ENCODE measurements at places on chromosomes 3 and 15.

DNA sequence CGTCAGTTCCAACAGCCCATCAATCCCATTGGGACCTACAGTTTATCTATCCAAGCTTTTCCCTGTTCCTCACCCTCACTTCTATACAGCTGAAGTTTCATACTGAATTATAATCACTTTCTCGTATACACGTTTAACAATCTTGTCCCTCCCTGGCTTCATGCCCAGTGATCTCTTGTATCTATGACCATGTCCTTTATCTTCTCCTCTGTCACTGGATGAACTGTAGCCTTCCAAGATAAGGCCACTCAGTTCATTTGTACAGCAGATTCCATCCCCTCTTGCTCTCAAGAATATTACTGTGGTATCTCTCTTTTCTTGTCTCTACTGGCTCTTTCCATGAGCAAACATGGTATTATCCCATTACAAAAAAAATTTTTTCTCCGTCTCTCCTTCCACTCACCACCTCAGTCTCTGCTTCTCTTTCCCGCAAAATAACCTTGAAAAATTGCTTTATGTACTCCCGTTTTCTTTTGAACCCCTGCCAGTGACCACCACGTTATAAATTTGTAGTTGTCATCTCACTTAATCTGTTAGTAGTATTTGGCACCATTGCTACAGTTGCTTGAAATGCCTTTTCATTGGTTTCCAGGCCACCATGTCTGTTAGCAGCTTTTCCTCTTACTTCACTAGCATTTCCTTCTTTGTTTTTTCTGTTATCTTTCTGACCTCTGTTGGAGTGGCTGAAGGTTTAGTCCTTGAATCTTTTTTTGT lies 9.4 kb downstream of the CTNNB1 start:
- H3K27ac ChIP-seq = no peak overlapping the region
- peaks cover 26% of the 10 kb centered on the region for H3K36me3 ChIP-seq
- DNase-seq = no peak
- H3K27me3 ChIP-seq = no peaks in the 10 kb centered on the region
- no peak overlapping the region for H3K4me3 ChIP-seq
- H3K4me1 ChIP-seq = peaks cover under 1% of the 10 kb centered on the region

GRCh38 chr3:181637056-181637455 lies 74.7 kb upstream of the SOX2 start:
- H3K27me3 ChIP-seq = no peaks in the 10 kb centered on the region
- H3K4me3 ChIP-seq = no peak overlapping the region
- no peak for DNase-seq
- no peaks in the 10 kb centered on the region for H3K36me3 ChIP-seq
- H3K4me1 ChIP-seq = peaks cover 4% of the 10 kb centered on the region
- peak overlapping the region; percentile 40 for H3K27ac ChIP-seq

DNA sequence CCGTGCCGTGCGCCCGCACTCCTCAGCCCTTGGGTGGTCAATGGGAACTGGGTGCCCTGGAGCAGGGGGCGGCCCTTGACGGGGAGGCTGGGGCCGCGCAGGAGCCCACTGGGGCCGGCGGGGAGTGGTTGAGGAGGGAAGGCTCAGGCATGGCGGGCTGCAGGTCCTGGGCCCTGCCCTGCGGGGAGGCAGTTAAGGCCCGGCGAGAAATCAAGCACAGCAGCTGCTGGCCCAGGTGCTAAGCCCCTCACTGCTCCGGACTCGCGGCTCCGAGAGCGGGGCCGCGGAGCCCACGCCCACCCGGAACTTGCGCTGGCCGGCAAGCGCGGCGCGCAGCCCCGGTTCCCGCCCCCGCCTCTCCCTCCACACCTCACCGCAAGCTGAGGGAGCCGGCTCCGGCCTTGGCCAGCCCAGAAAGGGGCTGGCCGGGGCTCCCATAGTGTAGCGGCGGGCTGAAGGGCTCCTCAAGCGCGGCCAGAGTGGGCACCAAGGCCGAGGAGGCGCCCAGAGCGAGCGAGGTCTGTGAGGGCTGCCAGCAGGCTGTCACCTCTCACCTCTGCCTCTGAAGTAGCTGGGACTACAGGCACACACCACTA lies 7.8 kb downstream of the GP9 start:
- no peaks in the 10 kb centered on the region for H3K27me3 ChIP-seq
- no peak overlapping the region for H3K4me3 ChIP-seq
- H3K36me3 ChIP-seq = no peaks in the 10 kb centered on the region
- no peaks in the 10 kb centered on the region for H3K4me1 ChIP-seq

DNA sequence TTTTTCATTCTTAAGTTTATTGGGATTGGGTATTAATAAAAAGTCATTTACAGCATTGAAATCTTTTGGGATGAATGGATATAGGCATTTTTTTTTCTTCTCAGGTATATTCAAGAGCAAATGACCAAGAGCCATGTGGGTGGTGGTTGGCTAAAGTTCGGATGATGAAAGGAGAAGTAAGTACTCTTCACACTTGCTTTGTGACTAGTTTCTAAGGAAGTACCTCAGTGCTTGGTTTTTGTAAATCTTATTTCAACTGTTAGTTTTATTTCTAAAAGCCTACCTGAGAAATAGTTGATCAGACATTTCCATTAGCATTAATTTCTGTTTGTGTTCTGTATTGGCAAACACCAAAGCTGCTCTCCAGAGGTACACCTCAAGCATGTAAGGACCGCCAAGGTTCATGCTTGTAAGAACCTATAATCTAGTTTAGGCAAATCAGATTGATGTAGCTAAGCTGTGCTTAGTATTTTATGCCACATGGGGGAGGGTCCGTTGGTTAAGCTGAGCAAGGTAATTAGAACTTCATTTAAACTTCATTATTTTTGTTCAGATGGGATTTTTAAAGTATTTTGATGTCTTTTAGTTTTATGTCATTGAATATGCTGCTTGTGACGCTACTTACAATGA lies 35.4 kb downstream of the FXR1 start:
- H3K27me3 ChIP-seq = no peaks in the 10 kb centered on the region
- no peak for DNase-seq
- no peak overlapping the region for H3K4me3 ChIP-seq
- H3K4me1 ChIP-seq = no peaks in the 10 kb centered on the region
- H3K27ac ChIP-seq = no peak overlapping the region

DNA sequence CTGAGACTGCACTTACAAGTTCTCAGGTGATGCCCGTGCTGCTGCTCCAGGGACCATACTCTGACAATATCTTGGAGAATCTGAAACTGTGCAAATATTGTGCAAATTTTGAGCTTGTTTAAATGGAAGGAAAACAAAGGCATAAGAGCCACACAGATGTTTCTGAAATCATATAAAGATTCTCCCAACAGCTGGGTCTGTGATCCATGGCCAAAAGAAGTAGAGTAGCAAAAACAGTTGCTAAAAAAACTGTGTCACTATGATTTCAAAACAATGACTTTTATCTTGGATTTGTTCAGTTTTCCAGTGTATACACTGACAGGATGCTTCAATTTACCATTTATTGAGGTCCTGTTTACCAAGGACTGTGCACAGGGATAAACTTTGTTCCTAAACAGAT lies 25.3 kb downstream of the NPTN start:
- no peaks in the 10 kb centered on the region for H3K27me3 ChIP-seq
- H3K36me3 ChIP-seq = peaks cover 8% of the 10 kb centered on the region
- no peak overlapping the region for H3K4me3 ChIP-seq
- H3K4me1 ChIP-seq = peaks cover 4% of the 10 kb centered on the region
- H3K27ac ChIP-seq = no peak overlapping the region
- DNase-seq = no peak
